OCI-LY7 (cell line): ENCODE measurements at places on chromosomes 5 and 9. TPM values are rescaled to one million over a fixed set of nuclear protein-coding genes. Genes with fewer than 3 reads are reported as not detected.

DNA sequence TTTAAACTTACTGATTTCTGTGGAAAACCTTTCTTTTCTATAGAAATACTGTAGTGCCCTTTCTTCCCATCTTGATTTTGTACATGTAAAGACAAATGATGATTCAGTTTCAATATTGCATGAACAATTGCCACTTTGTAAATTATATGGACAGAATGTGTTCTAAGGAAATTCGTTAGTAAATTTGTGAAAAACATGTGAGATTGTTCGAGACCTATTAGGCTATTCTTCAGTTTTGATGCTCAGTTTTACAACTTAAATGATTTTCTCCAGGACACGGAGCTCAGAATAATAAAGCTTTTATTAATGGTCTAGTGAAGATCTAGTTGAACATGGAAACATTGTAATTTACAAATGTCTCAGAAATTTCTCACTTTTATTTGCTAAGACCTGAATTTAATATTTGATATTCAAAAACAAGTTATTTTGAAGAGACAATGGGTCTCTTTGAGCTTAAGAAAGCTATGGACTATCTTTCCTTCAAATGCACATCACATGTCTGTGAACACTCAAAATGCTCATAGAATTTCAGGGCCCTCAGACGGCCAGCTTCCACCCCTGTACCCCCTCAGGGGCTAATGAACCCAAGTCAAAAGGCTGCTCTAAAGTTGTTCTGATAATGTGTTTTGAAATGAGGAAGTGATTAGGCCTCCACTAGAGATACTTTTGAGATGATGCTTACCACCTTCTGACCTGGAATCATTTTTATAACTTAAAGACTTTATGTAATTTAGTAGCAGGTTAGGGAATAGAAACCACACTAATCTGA, 54.1 kb upstream of the FSD1L start:
- DNase-seq, result no peak

Gene TAF11L4
- not detected in 2 replicates for total RNA-seq

DNA sequence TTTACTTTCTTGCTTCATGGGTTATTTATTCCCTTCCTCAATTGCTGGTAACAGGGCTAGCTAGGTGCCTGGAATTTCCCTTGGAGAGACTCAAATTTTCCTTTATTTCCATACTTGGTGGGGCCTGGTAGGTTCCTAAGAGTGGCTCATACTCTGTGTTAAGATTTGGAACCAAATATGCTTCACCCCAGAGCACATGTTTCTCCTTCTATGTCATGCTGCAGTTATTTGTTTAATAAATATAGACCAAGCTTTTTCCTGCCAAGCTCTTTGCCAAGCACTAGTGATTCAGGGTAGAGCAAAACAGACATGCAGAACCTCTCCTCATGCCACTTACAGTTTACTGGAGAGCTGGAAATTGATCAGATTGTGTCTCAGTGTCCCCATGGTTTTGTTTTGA, 290.3 kb upstream of the SGCD start:
- no peak for DNase-seq

Gene POU5F2
- total RNA-seq, result 1.4 and 1.5 TPM in 2 replicates

- no peak for DNase-seq
Observed at GRCh38 chr9:105359892-105360291, 87.9 kb upstream of the FSD1L start.

GRCh38 chr5:54862036-54862435, 123.4 kb downstream of the ESM1 start:
- DNase-seq, result no peak

DNA sequence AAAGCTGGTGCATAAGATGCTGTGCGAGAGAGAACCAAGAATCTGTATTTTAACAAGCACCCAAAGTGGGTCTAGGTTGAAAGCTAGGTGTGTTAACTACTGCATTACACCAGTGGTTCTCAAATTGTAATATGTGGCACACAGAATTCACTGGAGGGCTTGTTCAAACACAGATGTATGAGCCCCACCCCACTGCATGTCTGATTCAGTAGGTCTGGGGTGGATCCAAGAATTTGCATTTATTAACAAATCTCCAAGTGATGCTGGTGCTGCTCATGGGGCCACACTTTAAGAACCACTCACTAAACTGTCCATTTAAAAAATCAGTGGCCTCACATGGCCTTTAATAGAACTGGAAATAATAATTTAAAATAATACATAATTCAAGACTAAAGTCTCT, 40.4 kb downstream of the LPAR1 start:
- no peak for DNase-seq

GRCh38 chr5:80884086-80884813, 75.9 kb upstream of the RASGRF2 start:
- DNase-seq, result no peak

GRCh38 chr5:164220522-164220921, 715.1 kb downstream of the MAT2B start:
- DNase-seq, result no peak

GRCh38 chr9:92986176-92987119, 39.1 kb downstream of the FGD3 start:
- peak; percentile 48 for DNase-seq

DNA sequence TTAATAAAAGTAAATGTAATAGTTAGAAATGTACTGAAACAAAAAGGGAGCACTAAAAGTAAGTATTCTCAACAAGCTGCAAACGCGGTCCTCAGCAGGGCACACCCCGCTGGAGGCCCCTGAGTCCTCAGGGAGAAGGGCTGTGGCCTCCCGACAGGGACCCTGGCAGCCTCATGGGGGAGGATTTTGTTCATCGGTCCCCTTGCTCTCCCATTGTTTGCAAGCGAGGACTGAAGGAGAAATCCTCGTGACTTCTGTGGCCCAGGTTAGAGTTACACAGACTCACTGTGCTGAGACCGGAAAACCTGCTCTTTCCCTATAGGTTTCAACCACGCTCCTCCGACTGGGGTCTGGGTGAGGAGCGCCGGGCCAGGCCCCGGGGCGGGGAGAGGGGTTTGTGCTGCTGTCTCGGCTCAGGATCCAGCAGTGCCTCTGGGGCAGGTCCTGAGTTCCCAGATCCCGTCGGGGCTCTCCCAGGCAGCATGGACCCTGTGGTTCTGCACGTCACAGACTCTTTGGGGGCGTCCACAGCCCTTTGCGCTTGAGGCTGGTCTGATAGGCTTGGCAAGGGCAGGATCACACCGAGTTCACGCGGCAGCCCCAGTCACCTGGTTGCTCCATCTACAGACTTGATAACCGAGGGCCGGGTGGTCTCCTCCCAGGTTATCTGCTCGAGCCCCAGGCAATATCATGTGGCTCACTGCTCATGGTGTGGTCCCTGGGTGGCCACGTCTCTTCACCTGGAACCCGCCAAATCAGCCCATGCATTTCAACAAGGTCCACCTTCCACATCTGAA, 38.8 kb downstream of the MRPL36 start:
- no peak for DNase-seq

Gene SELENOP
- not detected in 2 replicates for total RNA-seq

GRCh38 chr5:126998201-126998631, 32.1 kb downstream of the MARCHF3 start:
- peak; percentile 56 for DNase-seq

Gene FAM153A
- total RNA-seq, result 3.6 and 4.7 TPM in 2 replicates

- no peak for DNase-seq
Observed at GRCh38 chr5:145680767-145681166, 154.4 kb downstream of the PRELID2 start.

Gene LECT2
- not detected in 2 replicates for total RNA-seq

GRCh38 chr9:83927591-83927990, 6.4 kb upstream of the KIF27 start:
- no peak for DNase-seq

DNA sequence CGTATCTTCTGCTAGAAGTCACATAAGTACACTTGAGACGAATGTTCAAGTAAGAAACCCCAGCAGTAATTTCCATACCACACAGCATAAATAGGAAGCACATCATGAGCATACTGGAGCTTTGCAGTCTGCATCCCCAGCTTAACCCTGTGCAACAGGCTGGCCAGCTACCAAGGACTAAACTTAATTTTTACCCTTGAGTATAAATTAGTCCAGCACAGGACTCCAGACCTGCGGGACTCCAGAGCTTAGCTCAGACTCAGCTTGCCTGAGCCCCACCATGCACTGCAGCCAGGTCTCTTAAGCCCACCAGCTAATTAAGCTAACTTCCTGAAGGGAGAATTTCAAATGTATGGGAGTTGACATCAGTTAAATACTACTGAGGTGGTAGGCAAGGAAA, 491.0 kb downstream of the ARHGEF28 start:
- no peak for DNase-seq

Gene TERT
- 173 and 198 TPM in 2 replicates for total RNA-seq

Gene ADAMTS12
- not detected in 2 replicates for total RNA-seq

DNA sequence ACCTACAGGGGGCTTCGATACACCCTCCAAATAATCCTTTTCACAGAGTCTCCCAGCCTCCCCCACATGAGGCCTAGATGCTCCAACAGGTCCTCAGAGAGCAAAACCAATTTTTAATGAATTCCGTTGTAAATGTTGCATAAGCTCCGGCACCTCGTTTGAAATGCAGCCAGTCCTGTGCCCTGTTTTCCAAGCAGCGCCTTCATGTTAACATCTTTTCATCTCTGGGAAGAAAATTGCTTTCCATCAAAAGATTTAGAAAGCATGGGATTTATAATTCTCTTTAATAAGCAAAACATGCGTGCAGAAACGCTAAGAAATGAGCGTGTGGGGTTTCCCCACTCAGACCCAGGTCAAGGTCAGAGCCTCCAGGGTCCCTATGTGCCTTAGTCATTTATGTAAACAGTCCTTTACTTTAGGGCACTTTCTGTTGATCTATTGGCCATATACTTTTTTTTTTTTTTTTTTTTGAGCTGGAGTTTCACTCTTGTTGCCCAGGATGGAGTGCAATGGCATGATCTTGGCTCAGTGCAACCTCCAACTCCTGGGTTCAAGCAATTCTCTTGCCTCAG, 177.5 kb upstream of the S1PR3 start:
- no peak for DNase-seq

DNA sequence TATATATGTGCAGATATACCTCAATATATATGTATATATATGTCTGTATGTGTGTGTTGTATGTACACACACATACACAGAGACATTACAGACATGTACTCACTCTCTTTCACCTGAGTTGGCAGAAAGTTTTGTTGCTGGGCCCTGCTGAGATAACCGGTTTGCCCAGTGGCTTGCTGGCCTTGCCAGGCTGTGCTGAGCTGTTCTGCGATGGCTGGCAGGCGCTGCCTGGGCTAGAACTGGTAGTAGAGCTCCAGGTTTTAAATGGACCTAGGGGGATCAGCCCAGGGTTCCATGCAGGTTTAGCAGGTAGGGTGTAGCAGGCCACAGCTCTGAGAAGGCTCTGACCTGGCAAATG, 394.3 kb downstream of the GADD45G start:
- DNase-seq, result no peak

DNA sequence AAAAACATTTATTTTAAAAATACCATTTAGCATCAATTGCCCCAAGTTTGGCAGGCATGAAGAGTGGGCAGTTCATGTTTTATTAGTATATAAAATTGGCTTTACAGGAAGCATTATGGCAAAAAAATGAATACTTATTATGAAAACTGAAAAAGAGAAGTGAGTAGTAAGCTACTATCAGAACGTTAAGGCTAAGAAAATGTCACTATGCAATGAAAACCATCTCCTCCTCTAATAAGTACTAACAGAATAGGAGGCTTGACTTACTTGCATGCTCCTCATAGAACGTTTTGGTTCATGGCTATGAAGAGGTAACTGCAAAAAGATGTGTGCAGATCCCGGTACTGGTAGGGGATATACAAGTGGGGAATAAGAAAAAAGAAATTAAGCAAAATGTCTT, 23.6 kb downstream of the TICAM2 start:
- DNase-seq, result no peak

GRCh38 chr5:6261668-6262067, 116.7 kb downstream of the MED10 start:
- no peak for DNase-seq

GRCh38 chr9:130128251-130128650, 44.0 kb upstream of the NCS1 start:
- peak; percentile 21 for DNase-seq

Gene TPRN
- total RNA-seq, result 15.3 and 15.9 TPM in 2 replicates

- no peak for DNase-seq
Observed at GRCh38 chr5:173304591-173304988, 23.6 kb downstream of the STC2 start.

Gene SPINK6
- total RNA-seq, result not detected in 2 replicates

Gene PCDHA4
- total RNA-seq, result not detected in 2 replicates

GRCh38 chr9:2574203-2574602, 47.4 kb upstream of the VLDLR start:
- DNase-seq, result no peak
